Fibroblast of the aortic adventitia (primary cell): ENCODE measurements at places on chromosomes 11 and 22. TPM values are rescaled to one million over a fixed set of nuclear protein-coding genes. Genes with fewer than 3 reads are reported as not detected.

The CCDC116 gene
- total RNA-seq: 0.18 and 0.25 TPM in 2 replicates

The CKAP5 gene
- 79.5 and 83.3 TPM in 2 replicates for total RNA-seq

DNA sequence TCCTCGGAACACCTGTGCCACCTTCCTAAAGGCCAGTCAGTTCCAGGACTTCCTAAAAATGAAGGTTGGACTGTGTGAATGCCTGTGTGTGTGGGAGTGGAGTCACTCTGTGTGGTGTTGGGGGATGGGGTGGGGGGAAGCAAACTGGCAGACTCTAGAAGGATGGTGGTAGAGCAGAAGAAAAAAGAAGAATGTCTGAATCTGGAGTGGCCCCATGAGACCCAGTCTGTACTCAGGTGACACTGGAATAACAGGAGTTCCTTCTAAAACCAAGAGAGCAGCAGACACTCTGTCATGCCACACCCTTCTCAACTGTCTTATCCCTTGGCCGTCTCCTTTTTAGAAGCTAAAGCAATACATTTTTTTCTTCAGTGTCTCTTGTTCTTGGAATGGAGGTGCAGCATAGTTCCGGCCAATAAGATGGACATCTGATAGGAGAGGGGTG lies 82.9 kb downstream of the MAML2 start:
- no peak for DNase-seq

DNA sequence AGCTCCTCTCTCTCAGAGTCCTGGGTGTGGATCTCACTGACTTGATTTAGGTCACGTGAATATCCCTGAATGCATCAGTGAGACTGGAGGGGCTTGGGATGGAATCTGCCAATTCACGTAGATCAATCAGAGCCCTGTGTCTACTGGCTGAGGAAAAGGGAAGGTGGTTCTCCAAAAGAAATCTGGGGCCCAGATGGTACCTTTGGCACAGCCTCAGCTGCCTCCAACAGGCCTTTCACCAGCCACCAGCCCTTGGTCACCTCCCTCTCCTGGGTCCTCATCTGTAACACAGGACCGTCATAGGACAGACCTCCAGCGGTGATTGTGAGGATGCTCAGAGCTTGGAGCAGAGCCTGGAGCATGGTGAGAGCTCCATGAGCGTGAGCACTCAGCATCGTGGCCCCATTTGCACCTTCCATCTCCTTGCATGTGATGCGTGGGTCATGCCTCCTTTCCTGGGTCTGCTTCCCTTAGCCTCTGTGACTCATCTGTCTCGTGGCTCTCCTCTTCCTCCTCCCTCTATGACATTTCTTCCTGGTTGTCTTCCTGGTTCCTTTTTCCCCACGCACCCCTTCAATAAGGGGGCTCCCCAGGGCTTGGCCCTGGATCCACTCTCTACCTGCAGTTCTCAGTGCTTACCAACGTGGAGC lies 7.5 kb upstream of the MIEF1 start:
- DNase-seq: no peak

DNA sequence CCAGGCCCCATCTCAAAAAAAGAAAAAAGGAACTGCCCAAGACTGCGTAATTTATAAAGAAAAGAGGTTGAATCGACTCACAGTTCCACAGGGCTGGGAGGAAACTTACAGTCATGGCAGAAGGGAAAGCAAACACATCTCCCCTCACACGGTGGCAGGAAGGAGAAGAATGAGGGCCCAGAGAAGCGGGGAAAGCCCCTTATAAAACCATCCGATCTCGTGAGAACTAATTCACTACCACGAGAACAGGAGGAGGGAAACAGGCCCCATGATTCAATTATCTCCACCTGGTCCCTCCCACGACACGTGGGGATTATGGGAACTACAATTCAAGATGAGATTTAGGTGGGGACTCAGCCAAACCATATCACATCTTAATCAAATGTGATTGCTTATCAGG lies 82.2 kb downstream of the BUD13 start:
- DNase-seq: no peak

- DNase-seq: no peak
Measured at GRCh38 chr11:105490333-105490732, 119.5 kb upstream of the GRIA4 start.
